Stimulated activated CD4-positive, alpha-beta T cell treated with anti-CD3 and anti-CD28 coated beads, Interleukin-2, amount 100 ng/mL, for 24 hours (primary cell): ENCODE measurements at places on chromosomes 12 and 14.
A peak's percentile ranks its signal among the peaks of the same experiment; 100 is the strongest.

- no peak for DNase-seq
Measured at GRCh38 chr14:97290065-97290464, 492.9 kb downstream of the VRK1 start.

GRCh38 chr14:39664646-39665045 lies 232.4 kb upstream of the FBXO33 start:
- no peak for DNase-seq

GRCh38 chr12:7152818-7153217 lies 22.6 kb downstream of the CLSTN3 start:
- no peak for DNase-seq

DNA sequence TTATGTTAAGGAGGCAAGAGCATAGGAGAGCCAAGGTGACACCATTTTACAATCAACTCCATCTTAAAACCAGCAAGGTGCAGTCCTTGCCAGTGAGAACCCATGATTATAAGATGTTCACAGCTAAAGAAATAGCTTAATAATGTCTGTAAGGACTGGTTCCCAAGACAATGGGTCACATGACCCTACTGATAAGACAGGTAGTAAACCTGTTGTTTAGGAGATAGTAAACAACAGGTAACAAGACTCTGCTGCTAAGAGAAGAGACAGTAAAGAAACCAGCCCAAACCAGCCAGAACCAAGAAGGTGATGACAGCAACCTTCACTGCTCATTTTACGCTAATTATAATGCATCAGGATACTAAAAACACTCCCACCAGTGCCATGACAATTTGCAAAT lies 23.2 kb upstream of the BCAT1 start:
- DNase-seq: no peak

DNA sequence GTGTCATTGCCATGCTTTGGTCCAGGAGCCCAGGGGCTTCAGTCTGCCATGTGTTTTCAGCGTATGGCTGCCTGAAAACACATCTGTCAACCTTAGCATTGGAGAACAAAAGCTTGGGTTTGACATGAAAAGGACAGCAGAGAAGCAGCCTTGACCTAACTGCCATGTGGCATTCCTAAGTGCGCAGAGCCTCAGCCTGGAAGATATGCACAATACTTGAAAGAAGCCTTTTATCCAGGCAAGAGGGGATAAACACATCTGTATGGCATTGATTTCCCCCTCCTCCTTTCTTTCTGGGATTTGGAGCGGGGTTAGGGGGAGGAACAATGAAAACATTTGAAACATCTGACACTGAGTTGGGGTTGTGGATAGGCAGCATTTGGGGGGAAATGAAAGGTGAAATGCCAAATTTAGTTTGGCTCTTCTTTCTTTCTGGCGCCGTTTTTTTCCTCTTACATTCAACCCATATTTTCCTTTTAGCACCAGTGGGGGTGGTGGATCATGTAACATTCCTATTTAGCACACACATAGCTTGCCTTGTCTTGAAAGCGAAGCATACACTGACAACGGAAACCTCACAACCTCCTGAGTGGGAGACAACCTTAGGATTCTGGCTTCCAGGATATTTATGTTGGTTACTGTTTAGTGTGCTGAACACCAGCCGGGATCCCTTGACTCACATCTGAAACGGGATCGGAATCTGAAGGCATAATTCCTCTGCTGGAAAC lies 177.0 kb downstream of the C12orf75 start:
- no peak for DNase-seq

- no peak for DNase-seq
Measured at GRCh38 chr14:57498035-57498434, 4.4 kb upstream of the CCDC198 start.

- DNase-seq: peak; percentile 30
Measured at GRCh38 chr12:76346798-76347420, 1.3 kb downstream of the BBS10 start.

GRCh38 chr12:33605757-33606156 lies 166.1 kb upstream of the SYT10 start:
- no peak for DNase-seq

DNA sequence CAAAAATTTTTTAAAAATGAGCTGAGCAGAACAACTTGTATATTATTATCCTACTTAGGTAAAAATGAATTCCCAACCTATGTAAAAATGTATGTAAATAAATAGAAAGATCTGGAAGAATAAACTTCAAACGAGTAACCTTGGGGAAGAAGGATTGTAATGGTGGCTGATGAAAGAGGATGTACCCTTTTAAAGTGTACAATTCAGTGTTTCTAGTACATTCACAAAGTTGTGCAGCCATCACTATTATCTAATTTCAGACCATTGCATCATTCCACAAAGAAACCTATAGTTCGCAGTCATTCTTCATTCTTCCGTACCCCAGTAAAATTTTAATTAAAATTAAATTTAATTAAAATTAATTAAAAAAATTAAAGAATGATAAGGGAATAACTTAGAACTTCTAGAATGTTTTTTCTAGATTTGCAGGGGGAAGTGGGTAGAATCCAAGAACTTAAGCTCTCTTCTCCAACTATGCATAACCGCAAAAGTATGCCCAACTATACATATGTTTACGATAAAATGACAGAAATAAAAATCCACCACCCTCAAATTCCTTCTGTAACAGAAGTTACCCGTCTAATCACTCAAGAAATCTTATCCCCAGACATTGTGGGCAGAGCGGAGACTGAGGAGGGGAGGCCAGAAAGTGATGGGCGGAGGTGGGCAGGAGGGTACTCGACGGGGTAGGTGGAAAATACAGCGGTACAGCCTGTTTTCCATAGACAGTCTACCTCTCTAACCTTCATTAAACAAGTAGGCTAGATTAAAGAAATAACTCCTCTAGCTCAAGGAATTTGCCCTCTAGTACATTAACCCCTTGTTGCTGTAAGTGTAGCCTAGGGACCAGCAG lies 921 bp downstream of the DEPDC4 start:
- DNase-seq: no peak

DNA sequence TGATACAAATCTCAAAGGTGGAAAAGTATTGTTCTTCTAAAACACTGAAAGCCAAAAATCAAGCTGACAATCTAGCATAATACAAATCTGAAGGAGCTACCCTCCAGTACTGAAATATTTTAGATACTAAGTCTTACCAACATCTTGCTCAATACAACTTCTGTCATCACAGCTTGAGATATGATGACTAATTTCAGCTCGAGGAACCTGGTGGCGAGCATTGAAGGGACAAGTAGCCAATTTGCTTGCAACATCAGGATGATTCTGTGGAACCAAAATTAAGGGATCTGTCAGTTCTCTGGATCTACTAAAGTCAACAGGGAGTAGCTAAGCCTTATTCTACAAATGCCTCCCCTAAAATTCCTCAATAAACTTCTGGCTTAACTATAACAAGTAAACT lies 10.4 kb downstream of the GTSF1 start:
- DNase-seq: no peak

DNA sequence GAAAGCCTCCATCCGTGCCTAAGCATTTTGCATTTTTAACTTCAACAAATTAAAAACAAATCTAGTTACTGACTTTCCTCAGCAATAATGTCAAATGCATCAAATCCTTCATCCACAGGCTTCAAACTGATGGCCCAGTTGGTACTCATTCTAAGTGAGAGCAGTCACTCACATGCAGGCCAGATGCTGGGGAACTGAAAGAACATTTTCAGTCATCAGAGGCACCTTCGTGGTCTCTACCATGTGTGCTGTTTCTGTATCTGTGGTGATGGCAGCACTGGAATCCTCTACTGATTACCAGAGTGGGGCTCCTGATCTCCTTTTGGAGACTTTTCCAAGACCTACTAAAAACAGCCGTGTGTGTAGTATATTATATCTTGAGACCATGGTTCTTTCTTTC lies 145.2 kb downstream of the PRIMA1 start:
- no peak for DNase-seq

- no peak for DNase-seq
Measured at GRCh38 chr14:64515053-64515452, 10.5 kb downstream of the ZBTB1 start.

- no peak for DNase-seq
Measured at GRCh38 chr12:119005913-119006312, 24.6 kb downstream of the SRRM4 start.

GRCh38 chr12:67382241-67382871 lies 113.2 kb downstream of the CAND1 start:
- no peak for DNase-seq

- no peak for DNase-seq
Measured at GRCh38 chr14:70002589-70003346, 123.6 kb downstream of the SMOC1 start.

- no peak for DNase-seq
Measured at GRCh38 chr14:73313151-73313550, 75.8 kb downstream of the PAPLN start.

GRCh38 chr12:116236148-116236731 lies 41.3 kb downstream of the MED13L start:
- DNase-seq: peak; percentile 32

DNA sequence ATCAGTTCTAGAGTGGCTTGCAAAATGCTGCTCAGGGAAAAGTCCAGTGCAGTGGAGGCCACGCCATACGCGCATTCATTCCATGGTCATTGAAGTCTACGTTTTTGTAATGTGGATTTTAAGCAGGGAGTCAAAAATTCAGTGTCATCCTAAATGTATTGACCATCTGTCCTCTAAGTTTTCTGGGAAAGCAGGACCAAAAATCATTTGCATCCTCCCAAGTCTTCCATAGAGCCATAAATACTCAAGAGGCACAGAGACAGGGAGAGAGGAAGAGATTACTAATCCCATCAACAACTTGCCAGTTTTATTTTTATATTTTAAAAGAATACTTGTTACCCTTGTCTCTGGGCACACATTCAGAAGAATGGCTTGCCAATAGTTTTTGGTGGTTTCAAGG lies 36.9 kb downstream of the RHOJ start:
- no peak for DNase-seq

DNA sequence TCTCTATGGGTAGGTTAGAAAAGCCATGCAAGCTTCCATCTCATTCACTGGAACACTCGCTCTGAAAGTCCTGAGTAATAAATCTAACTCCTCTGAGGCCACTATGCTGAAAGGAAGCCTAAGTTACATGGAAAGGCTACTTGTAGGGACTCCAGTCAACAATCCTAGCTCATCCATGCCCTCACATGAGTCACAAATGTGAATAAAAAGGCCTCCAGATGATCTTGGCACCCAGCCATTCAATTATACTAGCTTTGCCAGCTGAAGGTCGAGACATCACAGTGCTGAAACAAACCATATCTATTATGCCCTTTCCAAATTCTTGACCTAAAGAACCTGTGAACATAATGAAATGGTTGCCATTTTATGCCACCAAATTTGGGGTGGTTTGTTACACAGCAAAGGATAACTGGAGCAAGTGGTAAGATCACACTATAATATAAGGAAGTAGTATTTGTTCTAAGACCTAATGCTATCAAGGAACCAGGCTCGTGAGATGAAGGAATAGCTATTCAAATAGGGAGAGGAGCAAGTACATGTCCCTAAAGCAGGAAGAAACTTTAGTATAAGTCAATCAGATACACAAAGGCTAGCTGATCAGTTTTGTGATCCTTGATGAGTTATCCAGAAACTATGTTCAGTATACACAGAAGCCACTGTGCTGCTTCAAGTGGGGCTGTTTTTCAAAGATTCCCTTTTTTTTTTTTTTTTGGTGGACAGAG lies 142.1 kb downstream of the MED13L start:
- DNase-seq: no peak

DNA sequence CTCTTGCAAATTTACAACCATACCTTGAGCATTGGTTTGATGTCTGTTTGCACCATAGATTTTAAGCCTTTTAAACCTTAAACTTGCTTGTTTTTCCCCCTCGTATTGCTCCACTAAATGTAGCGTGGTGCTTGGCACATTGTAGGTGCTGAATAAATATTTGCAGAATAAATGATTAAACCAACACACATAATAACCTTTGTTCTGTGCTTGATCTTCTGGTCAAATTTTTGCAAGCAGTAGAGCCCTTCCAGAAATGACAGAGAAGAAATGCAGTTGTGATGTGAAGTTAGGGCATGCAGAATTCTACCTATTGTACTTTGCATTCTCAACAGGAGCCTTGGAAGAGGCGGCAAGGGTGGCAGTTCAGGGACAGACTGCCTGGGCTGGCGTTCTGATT lies 394.4 kb upstream of the TBX3 start:
- DNase-seq: no peak

- DNase-seq: no peak
Measured at GRCh38 chr14:59900556-59900955, 19.4 kb upstream of the LRRC9 start.

DNA sequence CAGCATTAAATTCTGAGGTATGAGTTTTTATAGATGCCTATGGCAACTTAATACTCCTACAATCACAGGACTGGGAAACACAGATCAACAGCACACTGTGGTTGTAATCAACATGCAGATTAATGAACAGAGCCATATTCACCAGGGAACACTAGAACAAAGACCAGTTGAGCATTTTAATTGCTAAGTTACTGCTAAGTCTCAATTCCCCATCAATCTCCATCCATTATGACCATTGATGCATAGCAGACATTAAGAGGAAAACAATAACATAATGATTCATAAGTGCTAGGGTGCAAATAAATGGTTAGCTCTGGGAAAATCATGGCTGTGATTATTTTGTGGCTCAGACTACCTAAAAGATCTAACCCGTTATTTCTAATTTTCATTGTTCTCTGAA lies 505.6 kb downstream of the TRHDE start:
- DNase-seq: no peak

DNA sequence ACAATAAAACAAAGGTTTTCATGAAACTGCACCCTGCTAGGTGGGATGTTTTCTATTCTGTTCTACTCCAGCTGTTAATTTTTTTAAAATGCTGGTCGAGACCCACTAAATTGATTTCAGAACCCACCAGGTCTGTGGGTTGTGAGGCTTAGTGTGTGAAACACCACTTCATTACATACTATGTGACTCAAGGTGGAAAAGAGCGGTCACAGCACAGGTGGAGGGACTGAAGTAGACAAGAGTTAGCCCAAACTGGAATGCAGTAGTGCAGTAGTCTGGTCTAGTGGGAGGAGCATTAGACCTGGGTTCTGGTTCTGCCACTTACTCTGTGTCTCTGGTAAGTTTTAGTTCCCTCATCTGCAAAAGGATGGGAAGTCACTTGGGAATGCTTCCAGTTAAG lies 12.2 kb downstream of the DDX55 start:
- DNase-seq: no peak

DNA sequence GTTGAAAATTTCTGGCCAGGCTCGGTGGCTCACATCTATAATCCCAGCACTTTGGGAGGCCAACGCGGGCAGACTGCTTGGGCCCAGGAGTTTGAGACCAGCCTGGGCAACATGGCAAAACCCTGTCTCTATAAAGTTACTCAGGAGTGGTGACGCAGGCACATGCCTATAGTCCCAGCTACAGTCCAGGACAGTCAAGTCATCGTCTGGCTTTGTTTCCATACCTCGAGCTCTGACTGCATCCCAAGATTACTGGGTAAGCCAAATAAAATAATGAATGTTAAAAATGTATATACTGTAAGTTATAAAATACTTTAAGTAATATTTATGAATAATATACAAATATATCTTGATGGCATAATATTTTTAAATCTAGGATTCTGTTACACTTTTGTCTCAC lies 23.0 kb upstream of the GXYLT1 start:
- no peak for DNase-seq

DNA sequence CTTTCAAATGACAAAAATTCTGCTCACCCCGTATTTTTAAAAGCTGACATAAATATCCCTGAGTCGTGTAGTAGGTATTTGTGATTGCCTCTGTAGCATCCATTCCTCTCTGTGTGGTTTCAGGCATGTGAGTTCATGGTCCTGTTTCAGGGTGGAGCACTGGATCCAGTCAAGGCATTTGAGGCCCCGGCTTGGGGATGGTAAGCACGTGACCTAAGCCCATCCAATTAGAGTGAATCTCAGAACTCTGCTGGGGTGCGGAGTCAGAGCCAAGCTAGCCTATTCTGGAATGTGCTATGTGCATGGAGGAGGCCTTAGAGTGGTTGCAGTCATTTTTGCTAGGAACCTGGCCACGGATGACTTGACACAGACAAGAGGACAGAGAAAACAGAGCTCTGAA lies 4.3 kb upstream of the CSRP2 start:
- DNase-seq: no peak
